Femur (tissue), 1 donor: ENCODE measurements at places on chromosomes 1 and 21.

DNA sequence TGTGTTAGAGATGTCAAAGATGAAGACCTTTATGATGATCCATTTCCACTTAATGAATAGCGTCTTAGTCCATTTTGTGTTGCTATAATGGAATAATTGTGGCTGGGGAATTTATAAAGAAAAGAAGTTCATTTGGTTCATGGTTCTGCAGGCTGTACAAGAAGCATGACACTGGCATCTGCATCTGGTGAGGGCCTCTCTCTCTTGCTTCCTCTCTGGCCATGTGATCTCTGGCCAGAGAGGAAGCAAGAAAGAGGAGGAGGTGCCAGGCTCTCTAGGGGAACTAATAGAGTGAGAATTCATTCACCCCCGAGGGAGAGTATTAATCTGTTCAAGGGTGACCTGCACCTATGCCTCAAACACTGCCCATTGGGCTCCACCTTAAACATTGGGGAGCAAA, 242.8 kb downstream of the DISC1 start:
- DNase-seq, result no peak

GRCh38 chr1:20956272-20956671, 169.2 kb upstream of the HP1BP3 start:
- DNase-seq, result no peak

- no peak for DNase-seq
These were observed 1.2 kb downstream of the MTF2 start for GRCh38 chr1:93080179-93080823.

DNA sequence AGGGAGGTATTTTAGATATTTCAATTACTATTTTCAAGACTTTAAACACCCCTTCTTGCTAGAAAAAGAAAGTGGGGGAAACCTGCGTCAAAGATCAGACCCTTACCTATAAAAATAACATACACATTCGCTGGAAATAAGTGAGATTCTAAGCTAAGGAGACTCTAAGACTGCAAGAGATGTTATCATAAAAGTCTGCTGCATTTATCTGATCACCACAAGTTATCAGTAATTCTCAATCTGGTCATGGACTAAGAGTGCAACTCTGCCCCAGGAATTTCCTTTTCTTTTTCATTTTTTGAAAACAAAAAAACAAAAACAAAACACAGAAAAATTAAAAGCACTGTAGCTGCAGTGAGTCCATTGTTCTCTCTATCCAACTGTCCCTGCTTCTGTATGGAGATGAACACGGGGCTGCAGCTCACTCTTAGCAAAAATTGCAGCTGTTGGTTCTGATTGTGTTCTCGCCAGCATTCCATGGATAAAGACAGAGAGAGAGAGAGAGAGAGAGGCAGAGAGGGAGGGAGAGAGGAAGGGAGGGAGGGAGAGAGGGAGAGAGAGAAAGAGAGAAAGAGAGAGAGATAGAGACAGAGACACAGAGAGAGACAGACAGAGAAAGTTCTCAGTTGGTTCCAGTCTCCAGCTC, 14.1 kb downstream of the XKR8 start:
- DNase-seq, result no peak

DNA sequence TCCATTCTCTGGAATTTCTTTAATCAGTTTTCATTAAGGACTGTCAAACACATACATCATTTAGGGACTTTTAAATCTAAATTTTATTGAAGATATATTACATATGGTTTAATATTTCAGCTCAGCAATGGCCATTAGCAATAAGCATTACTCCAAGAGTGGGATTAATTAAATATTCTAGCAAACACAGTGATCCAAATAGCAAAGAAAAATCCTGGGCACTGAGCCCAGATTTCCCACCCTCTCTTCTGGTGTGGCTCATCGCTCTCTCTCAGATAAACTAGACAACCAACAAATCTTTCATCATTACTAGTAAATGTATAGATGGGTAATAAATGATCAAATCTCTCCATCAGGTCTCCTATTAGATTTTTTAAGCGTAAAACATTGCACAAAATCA, 53.5 kb upstream of the FOXD3 start:
- DNase-seq, result no peak

DNA sequence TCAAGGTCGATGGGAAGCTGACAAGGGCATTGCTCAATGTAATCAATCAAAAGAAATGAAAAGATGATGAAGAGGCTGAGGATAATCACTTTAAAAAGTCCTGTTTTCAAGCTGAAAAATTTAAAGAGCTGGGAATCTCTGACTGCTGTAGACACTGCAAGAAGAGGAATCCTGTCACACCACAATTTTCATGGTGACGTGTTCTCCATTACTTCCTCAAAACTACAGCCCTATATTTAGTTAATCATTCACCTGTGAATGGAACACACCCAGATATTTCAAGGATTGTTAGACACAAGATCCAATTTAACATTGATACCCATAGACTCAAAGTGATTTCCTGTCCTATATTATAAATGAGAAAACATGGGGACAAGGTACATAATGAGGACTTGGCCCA, 1048.3 kb downstream of the AMY1C start:
- no peak for DNase-seq

DNA sequence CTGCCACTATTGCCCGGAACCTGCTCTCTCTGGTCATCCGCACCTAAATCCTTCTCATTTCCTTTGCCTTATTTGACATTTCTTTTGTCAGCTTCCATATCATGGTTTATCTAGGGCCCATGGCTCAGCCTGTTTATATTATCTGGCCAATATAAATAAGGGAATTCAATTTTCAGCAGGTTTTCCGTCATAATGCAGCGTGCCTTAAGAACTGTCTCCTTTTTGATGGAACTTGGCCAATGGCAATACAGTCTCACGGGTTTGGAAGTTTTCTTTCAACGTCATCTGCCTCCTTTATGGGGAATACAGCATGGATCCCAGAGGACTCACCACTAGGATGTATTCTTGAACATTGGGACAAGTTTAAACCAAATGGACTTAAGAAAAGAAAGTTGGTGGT, 77.8 kb upstream of the KIAA0040 start:
- no peak for DNase-seq
